Renal cortex interstitium (tissue), 15 donors: ENCODE measurements at places on chromosomes 7 and 10.

DNA sequence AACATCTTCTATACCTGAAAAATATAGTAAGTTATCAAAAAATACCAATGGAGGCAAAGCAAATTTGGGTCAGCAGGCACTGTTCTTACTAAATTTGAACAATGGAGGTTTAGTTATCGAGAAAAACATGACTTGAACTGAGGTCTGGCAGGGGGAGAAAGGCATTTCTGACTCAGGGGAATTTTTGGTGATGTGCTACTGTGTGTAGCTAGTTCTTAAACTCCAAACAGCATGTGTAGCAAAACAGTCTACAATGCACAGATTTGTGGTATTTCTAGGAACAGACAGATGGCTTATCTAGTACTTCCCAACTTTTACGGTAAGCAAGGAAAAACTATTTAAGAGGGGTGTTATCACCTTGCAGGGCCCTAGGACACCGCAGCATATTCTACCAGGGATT is 311.6 kb upstream of the LRRN3 start:
- DNase-seq, result no peak

DNA sequence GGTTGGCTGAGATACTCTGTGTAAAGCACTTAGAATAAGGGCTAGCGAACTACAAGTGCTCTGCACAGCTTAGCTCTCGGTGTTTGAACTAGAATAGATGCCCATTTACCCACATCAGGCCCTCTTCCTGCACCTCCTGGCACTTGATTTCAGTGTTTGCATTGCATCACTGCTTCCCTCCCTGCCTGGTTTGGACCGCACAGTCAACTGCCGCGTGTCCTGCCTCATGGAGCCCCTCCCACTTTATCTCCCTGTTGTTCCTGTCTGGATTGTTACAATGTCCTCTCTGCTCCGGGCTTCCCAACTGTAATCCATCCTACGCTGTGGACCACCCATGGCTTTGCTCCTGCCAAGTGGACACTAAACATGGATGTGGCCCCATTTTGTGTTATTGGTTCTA is 2.3 kb downstream of the FAM107B start:
- no peak for DNase-seq

DNA sequence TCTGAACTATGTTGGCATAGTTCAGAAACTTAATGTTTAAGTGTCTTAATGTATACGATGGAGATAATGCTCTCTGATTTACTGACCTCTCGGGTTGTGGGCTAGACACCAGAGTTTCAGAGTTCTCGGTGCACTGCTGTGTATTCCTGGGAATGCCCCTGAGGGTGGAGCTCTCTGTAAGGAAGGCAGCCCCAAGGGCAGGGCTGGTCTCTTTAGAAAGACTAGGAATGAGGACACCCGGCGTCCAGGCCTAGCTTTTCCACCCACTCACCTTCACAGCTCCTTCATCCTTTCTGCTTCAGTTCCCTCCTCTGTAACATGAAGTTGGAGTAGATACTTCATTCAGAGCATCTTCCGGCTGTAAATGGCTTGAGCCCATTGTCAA is 536.6 kb upstream of the GALNT17 start:
- DNase-seq, result no peak

DNA sequence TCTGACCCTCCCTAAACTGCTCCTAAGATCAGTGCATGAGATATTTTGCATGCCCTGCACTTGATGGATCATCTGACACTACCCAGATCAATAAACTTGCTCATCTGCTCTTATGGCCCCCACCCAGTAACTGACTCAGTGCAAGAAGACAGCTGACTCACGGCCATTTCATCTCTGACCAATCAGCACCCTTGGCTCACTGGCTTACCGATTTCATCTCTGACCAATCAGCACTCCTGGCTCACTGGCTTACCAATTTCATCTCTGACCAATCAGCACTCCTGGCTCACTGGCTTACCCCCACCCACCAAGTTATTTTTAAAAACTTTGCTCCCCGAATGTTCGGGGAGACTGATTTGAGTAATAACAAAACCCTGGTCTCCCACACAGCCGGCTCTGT is 37.2 kb upstream of the OPTN start:
- DNase-seq, result no peak

- DNase-seq, result no peak
These were observed 74.7 kb downstream of the FRMPD2 start for GRCh38 chr10:48199580-48200377.

GRCh38 chr7:1041551-1042491 is 2.5 kb upstream of the GPR146 start:
- no peak for DNase-seq

DNA sequence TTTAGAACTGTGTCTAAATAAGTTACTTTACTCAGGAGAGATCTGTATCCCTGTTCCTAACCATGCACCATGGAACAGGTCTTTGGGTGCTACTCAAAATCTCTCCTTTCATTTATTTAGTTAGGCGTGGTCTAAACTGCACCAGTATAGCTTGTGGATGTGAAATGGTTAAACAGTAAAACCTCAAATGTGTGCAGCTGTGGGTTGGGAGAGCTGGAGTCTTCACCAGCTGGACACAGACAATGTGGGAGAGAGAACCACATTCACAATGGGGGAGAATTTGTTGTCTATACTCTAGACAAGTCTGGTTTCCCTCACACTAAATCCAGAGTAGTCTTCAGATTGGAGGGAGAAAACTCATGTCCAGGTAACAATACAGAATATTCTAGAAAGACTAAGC is 31.2 kb upstream of the IKZF1 start:
- DNase-seq, result no peak

DNA sequence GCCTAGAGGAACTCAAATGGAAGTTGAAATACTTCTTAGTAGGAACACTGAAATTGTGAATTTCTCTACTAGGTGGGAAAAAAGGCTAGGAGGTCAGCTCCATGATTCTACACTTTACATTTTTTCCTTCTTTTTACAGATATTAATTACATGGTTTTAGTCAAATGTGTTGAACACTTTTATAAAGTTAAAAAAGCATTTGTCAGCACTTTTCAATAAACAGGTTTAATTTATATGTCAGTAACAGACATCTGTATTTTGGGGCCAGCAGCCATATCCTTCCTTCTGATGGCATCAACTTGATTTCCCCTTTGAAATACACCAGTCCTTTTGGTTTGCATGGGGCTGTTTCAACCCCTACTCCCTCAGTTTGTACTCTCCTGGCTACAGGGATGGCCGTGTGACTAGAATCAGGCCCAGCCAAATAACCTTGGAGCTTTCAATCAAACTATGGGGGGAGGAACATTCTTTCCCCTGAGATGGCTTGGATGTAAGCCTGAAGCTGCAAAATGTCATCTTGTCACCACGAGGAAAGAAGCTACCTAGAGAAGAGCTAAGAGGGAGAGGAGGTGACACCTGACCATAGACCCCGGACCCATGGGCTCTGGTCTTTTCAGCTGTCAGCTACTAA is 171.0 kb upstream of the NEBL start:
- DNase-seq, result no peak

GRCh38 chr7:1321411-1322239 is 89.0 kb downstream of the UNCX start:
- no peak for DNase-seq

GRCh38 chr7:28347475-28348318 is 64.6 kb upstream of the CREB5 start:
- DNase-seq, result no peak

GRCh38 chr10:130470286-130470685 is 334.1 kb downstream of the GLRX3 start:
- DNase-seq, result no peak

DNA sequence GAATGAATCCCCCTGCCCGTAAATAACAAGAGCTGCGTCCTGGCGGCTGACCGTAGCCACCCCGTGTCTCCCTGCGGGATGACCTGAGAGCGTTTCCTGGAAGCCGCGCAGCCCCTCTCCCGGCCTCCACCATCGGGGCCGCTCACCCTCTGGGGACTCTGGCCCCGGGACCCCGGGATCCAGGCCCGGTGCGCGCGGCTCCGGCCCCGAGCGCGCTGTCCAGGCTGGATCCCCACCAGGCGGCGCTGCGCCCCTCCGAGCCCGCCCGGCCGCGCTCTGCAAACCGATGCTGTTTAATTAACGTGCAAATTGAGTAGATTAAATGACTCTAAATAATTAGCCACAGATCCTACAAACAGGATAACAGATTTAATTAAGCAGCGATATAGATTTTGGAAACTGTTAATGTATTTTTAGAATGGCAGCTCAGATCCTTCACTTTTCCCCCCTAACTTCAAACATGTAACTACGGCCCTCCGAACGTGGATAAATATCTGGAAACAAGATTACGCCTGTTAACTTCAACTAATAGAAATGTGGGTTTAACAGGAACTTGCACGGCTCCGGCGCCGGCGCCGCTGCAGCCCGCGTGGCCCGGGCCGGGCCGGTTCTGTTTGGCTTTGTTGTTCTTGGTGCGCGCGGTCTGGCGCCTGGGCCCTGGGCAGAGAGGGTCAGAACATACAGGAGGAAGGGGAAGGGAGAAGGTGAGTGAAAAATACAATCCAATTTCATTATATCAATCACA is 7.1 kb upstream of the UNCX start:
- DNase-seq, result no peak

GRCh38 chr10:112519133-112519761 is 72.2 kb downstream of the VTI1A start:
- no peak for DNase-seq

DNA sequence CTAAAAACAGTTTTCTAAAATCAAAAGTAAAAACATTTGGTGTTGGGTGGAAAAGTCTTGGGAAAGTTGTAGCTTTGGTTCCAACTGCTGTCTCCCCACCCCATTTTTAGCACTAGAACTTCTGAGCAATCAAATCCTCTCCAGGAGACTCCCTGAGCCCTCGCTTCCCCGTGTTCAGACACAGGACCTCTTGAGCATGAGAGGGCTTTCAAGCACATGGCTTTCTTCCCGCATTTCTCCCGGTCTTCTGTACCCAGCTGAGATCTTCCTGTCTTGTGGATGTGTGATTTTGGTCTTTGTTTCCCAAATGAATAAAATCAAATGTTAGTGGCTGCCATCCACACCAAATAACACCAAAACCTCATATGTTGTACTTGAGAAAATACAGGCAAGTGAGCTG is 5.0 kb downstream of the CXCL12 start:
- DNase-seq, result no peak

GRCh38 chr10:7763929-7764328 is 23.9 kb downstream of the KIN start:
- DNase-seq, result no peak

DNA sequence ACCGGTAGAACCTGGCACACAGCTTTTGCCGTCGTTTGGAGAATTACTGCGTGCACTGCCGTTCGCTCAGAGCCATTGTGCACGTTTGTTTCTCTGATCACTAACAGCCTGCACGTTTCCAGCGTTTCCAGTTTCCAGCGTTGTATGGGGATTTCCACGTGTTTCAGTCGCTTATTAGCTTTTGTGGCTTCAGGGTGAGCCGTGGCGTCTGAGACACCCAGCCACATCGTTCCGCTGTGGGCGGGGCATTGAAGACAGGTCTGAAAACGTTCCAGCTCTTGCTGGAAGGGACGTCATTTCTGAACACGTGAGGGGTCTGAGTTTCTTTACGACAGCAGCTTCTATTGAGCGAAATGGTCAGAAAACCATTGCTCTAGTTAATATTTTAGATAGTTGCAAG is 164.8 kb downstream of the DNAJB6 start:
- DNase-seq, result no peak

DNA sequence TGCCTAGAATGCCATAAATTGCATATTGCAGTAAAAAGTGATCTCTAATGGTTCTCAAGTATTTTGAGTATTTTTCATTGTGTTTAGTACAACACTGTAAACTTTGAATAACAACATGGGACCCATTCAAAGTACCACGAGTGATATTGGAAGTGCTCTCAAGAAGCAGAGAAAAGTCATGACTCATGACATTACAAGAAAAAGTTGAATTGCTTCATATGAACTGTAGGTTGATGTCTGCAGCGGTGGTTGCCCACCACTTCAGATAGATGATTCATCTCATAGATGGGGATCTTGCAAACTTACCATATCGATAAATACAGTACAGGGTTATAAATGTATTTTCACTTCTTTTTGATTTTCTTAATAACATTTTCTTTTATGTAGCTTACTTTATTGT is 33.9 kb downstream of the ENTPD1 start:
- no peak for DNase-seq

- no peak for DNase-seq
These were observed 68.9 kb upstream of the AQP1 start for GRCh38 chr7:30842542-30843451.

GRCh38 chr10:106741006-106741530 is 423.4 kb downstream of the SORCS1 start:
- no peak for DNase-seq

GRCh38 chr7:105003275-105003674 is 10.7 kb upstream of the KMT2E start:
- DNase-seq, result no peak

- no peak for DNase-seq
These were observed 13.7 kb downstream of the AHCYL2 start for GRCh38 chr7:129238546-129238945.

GRCh38 chr10:73647875-73648651 is 6.8 kb upstream of the MYOZ1 start:
- no peak for DNase-seq

DNA sequence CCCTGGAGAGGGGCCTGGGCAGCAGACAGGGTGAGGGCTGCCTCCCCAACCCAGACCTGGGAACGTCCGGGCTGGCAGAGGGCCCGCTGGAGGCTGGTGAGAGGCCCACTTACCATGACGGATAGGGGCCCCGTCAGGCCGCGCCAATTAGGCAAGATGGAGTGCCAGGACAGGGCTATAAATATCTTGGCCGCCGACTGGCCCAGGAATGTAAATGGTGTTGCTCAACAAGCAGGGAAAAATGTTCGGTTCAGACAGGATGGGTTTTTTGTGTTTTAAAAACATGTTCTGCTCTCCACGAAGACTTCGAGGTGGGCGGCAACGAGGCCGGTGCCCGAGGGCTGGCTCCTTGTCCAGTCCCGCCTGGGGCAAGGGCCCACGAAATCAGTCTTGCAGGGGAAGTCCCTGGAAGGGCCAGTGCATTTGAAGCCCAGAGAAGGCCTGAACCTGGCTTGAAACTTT is 35.8 kb upstream of the ELN start:
- no peak for DNase-seq

DNA sequence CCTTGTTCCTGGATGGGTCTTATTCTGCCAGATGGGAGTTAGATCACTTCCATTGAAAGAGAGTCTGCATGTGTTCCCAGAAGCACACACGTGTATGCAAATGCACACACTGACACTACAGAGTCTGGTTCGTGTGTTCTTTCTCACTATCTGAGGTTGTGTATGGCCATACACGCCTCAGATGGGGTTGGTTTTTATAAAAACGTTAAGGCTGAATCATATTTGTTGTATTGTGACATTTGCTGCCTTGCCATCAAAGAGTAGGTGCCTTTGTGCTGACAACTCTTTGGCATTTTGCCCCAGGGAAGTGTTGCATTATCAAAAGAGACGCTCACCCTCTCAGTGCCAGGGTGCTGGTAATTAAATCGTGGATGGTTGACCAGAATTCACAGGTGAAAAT is 37.7 kb upstream of the HDAC9 start:
- DNase-seq, result no peak

DNA sequence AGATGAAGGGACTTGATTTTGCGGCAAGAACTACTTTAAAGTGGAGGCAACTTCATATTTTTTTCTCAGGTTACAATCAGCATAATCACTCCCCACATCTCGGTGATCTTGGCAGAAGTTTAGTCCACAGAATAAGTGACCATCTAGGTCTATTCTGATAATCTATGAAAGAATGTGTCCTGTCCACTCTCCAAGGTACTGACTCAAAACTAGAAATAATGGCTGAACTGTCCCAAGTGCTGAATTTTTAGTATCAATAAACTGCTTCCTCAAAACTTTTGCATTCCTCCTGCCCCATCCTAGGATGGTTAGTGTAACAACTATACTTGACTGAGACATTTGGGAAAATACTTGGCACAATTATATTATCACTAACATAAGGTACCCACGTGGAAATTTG is 10.9 kb upstream of the CHRM2 start:
- no peak for DNase-seq
